ENCODE measurements at places on chromosomes 4 and X. TPM values are rescaled to one million over a fixed set of nuclear protein-coding genes. Genes with fewer than 3 reads are reported as not detected.

KDR gene
- total RNA-seq = not detected

MAMLD1 gene
- not detected for total RNA-seq

TMPRSS11D gene
- not detected for total RNA-seq

ARHGAP4 gene
- 119 TPM for total RNA-seq

IRF2 gene
- total RNA-seq = 31.8 TPM

VEGFC gene
- not detected for total RNA-seq

TCEANC gene
- 4.8 TPM for total RNA-seq

BDH2 gene
- 26.3 TPM for total RNA-seq

PNMA6E gene
- not detected for total RNA-seq

FHL1 gene
- total RNA-seq = 2.2 TPM

UGT2B15 gene
- total RNA-seq = not detected

GYPA gene
- not detected for total RNA-seq

TMEM192 gene
- 15.3 TPM for total RNA-seq

UGT2B10 gene
- total RNA-seq = not detected

DNA sequence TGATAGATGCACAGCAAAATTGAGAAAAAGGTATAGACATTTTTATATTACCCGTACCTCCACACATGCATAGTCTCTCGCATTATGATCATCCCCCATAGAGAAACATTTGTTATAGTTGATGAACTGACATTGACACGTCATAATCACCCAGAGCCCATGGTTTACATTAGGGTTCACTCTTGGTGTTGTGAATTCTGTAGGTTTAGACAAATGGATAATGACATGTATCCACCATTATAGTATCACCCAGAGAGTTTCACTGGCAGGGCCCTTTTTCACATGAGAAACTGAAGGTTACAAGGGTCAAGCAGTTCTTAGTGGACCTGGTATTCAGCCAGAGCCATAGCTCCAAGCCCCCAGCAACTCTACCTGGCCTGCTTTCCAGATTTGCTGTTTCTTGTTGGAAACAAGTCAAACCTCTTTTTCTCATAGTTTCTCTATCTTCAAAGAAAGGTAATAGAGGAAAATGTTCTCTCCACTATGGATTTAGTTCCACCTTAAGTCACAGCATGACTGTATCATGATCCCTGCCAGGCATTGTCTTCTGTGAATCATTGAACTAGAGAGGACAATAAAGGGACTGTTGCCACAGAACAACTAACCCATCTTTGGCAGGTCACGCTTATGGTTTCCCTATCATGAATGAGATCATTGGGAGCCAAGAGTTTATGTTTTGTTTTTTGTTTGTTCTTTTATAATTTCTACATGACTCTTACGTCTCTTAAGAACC, 64.0 kb downstream of the HHIP start:
- no peak for DNase-seq

- no peak for DNase-seq
Measured at GRCh38 chr4:144582105-144582850, 63.7 kb upstream of the HHIP start.

- DNase-seq = no peak
Measured at GRCh38 chr4:26503427-26503826, 13.1 kb upstream of the CCKAR start.

GRCh38 chr4:146269228-146269653, 54.9 kb downstream of the REELD1 start:
- peak; percentile 13 for DNase-seq

DNA sequence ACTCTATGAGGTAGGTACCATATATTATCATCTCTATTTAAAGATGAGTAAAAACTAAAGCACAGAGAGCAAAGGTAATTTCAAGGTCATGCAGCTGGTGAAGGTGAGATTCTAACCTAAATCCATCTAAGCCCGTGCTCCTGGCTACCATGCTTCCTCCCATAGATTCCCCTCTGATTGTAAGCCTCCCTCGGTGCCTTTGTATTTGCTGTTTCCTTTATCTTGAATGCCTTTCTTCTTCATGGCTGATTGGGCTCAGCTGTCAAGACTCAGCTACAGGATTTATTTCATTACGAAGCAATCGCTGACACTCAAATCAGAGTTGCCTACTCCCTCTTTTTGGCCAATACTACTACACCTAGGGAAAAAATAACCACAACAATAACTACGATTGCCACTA, 217.1 kb downstream of the ARAP2 start:
- no peak for DNase-seq

DNA sequence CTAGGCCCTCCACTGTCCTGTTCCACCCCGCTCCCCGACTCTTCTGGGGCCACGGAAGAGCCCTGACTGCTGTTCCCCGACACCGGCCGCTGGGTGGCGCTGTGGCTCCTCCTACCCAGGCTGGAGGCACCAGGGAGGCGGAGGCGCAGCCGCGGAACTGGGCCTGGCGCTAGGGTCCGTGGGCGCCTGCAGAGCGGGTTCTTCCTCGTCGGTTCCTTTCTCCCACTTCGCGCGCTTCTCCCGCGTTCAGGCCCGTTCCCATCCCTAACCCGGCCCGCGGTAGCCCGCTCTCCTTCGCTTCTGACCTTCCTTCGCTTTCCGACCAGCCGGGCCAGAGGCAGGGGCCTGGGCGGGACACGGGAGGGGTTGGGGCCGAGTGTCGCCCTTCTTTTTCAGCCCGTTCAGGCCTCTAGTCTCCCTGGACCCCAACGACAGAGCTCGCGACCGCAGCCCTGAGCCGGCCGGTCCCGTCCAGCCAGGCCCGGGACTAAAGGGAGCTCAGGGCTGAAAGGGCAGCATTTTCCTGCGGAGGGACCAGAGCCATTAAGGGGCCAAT, 34.3 kb downstream of the NALF2 start:
- DNase-seq = peak; percentile 26

- no peak for DNase-seq
Measured at GRCh38 chr4:110003401-110004187, 90.9 kb downstream of the EGF start.

- peak; percentile 0 for DNase-seq
Measured at GRCh38 chr4:36824682-36825081, 419.9 kb upstream of the NWD2 start.

- no peak for DNase-seq
Measured at GRCh38 chr4:150235808-150236271, 157.6 kb downstream of the DCLK2 start.

- DNase-seq = no peak
Measured at GRCh38 chr4:186228514-186228894, 1.2 kb downstream of the KLKB1 start.

- DNase-seq = no peak
Measured at GRCh38 chr4:28562913-28563312, 1702.3 kb downstream of the STIM2 start.

DNA sequence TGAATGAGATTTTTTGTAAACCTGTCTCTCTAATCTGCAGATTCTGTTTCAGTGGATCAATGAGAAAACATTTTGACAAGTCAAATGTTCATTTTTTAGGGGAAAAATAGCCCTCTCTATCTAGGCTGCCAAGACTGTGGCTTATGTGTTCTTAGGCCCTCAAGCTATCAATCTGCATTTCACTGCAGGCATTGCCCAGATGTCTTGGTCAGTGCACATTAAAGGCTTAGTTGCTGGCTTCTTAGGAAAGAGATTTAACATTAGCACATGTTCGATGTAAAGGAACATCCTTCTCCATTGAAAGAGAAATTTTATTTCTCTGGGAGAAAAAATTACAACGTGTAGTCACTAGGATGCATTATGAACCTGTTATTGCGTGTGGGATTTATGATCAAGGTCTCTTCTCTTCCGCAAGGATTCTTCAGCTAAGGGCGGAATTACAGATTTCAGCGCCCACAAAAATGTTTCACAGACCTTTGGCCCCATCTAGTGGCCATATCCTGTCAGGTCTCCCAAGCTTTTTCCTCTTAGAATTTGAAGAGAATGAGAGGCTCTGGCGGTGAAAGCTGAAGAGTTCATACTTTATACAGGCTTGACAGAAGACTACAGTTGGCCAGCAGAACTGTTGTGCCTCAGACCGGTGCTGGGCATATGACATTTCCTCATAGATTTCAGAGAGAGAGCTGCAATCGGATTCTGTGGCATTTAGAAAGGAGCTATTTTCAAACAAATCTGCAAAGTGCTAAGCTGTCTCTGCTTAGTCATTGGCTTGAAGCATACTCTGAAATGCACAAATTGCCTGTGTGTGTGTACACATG, 144.6 kb upstream of the NOCT start:
- peak; percentile 60 for DNase-seq

Measured in OCI-LY7 (cell line).